CD4-positive, CD25-positive, alpha-beta regulatory T cell (primary cell): ENCODE measurements at places on chromosomes 6 and 20. TPM values are rescaled to one million over a fixed set of nuclear protein-coding genes. Genes with fewer than 3 reads are reported as not detected.

DNA sequence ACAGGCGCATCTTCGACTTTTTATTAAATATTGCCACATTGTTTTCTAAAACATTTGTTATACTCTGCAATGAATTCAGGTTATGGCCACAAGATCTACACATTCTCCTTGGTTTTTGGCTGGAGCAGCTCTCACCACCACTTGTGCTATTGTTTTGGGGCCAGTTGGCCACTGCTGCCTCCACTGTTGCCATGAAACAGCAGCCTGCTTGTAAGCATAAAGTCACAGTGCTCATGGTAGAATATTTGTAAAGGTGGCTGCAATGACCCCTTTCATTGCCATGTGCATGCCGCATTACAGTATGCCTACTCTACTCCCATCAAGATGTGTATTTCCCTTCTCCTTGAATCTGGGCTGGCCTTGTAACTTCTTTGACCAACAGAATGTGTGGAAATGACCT is 141.4 kb downstream of the SCML4 start:
- no peak overlapping the region for H3K27ac ChIP-seq
- peaks cover under 1% of the 10 kb centered on the region for H3K27me3 ChIP-seq
- H3K4me3 ChIP-seq: no peak overlapping the region
- no peaks in the 10 kb centered on the region for H3K36me3 ChIP-seq

- no peaks in the 10 kb centered on the region for H3K4me1 ChIP-seq
- no peak overlapping the region for H3K4me3 ChIP-seq
- no peak overlapping the region for H3K27ac ChIP-seq
- DNase-seq: no peak
- no peaks in the 10 kb centered on the region for H3K36me3 ChIP-seq
Measured at GRCh38 chr20:17871886-17872285, 96.7 kb downstream of the SNX5 start.

DNA sequence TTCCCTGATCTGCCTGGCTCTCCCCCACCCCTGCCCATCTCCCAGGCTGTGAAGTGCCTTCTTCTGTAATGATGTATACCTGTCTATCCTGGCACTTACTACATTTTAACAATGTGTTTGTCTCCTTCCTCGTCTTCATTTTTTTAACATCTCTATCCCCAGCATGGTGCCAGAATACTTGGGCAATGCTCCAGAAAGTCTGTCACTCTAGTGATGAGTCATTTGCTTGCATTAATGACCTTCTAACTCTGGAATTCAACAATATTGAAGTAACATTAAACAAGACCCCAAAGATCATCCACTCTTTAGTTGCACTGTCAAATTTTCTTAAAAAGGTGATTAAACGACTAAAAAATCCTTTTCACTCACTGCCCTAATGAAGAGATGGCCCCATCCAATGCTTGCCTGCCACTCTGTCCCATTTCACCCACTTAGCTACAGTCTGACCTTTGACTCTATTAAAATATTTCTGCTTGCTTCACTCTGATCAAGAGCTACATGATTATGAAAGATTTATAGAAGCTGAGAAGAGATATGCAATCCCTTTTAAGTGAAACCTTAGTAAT is 7.7 kb upstream of the KLHL31 start:
- H3K4me1 ChIP-seq: no peaks in the 10 kb centered on the region
- no peak overlapping the region for H3K27ac ChIP-seq
- no peak overlapping the region for H3K4me3 ChIP-seq
- no peak for DNase-seq
- no peaks in the 10 kb centered on the region for H3K36me3 ChIP-seq

- no peak for DNase-seq
- H3K27ac ChIP-seq: no peak overlapping the region
- no peaks in the 10 kb centered on the region for H3K36me3 ChIP-seq
Measured at GRCh38 chr6:22530506-22530905, 38.9 kb upstream of the HDGFL1 start.

DNA sequence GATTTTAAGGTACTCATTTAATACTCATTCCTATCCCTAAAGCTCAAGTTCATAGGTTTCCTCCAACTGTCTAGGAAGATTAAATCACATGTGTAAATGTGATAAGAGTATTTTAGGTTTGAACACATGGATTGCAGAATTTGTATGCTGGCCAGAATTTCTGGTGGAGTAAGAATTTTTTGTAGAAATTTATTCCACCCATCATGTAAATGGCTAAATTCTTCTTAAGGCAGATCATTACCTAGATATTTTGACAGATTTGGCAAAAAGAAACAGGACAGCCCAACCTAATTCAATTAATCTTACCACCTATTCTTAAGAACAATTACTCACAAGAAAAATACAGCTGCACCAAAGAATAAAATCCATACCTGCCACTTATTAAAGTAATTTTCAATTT is 261.6 kb downstream of the GRIK2 start:
- H3K27me3 ChIP-seq: no peaks in the 10 kb centered on the region
- no peaks in the 10 kb centered on the region for H3K36me3 ChIP-seq
- no peak overlapping the region for H3K27ac ChIP-seq
- H3K4me1 ChIP-seq: no peaks in the 10 kb centered on the region
- no peak overlapping the region for H3K4me3 ChIP-seq

DNA sequence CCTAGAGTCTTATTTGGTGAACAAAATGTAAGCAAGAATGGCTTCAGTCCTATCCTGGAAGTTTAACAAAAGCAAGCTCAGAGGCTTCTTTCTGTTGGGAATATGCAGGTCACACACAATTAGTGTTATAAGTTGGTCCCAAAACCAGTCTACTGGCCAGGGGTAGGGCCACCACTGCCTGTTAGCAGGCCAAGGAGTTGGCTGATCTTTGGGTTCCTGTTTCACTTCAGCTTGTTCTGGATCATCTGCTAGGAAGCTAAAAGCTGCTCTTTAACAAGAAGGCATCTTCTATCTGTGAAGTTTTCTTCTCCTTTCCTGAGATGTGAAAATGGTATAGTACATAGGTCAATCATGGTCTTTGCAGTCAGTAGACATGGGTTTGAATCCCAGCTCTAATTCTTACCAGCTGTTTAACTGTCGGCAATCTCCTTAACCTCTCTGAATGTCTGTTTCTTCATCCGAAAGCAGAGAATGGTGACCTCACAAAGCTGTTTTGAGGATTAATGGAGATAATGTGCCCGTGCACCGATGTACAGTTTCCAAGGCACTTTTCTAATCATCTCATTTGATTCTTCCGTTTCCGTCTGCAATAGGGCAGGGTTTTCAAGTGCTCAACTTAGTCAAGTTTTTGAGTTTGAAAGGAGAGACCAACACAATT is 271.2 kb upstream of the TAB2 start:
- no peak overlapping the region for H3K27ac ChIP-seq
- no peaks in the 10 kb centered on the region for H3K36me3 ChIP-seq
- no peak for DNase-seq

GRCh38 chr20:13443690-13444089 is 195.0 kb downstream of the TASP1 start:
- DNase-seq: no peak
- H3K27ac ChIP-seq: no peak overlapping the region
- no peak overlapping the region for H3K4me3 ChIP-seq
- no peaks in the 10 kb centered on the region for H3K4me1 ChIP-seq
- H3K27me3 ChIP-seq: no peaks in the 10 kb centered on the region

DNA sequence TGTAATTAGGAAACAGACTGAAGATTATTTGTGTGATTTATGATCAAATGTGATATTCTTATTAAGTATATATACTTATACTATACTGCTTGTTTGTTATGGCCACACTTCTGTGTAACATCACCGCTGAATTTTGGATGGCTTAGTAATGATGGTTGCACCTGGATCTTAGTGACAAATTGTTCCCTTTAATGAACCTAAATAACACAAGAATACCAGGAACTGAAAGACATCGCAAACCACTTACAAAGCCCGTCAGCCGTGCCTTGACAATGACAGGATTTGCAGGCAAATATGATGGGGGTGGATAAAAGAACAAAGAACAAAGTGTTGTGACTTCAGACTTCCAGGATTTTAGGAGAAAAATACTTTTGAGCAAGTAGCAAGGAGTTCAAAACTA is 67.1 kb downstream of the LAMP5 start:
- no peaks in the 10 kb centered on the region for H3K36me3 ChIP-seq
- H3K27ac ChIP-seq: no peak overlapping the region
- peaks cover 1% of the 10 kb centered on the region for H3K27me3 ChIP-seq
- H3K4me3 ChIP-seq: no peak overlapping the region

- no peak for DNase-seq
- no peak overlapping the region for H3K4me3 ChIP-seq
- no peak overlapping the region for H3K27ac ChIP-seq
Measured at GRCh38 chr20:47036091-47036870, 141.6 kb downstream of the EYA2 start.

GRCh38 chr20:49568278-49569151 is 578 bp upstream of the PTGIS start:
- H3K27me3 ChIP-seq: peaks cover 13% of the 10 kb centered on the region
- no peak overlapping the region for H3K27ac ChIP-seq
- H3K4me1 ChIP-seq: peaks cover 5% of the 10 kb centered on the region
- H3K36me3 ChIP-seq: no peaks in the 10 kb centered on the region
- no peak overlapping the region for H3K4me3 ChIP-seq

DNA sequence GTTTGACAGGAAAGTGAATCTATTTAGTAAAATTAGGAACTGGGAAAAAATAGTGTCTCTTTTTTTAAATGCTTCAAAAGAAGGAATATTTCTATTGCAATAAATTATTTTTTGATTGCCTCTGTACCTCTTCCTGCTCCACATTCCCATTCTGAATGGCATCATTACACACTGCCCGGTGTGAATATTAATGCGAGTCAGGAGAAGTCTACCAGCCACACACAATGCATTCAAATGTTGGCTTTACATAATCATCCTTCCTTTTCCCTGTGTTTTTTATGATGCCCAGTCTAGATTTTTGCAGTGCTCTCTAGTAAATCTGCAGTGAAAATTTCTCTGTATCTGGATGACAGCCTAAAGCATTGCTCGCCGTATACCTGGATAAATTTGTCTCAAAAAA is 118.9 kb downstream of the SAMD5 start:
- no peaks in the 10 kb centered on the region for H3K27me3 ChIP-seq
- DNase-seq: no peak
- no peaks in the 10 kb centered on the region for H3K4me1 ChIP-seq
- H3K27ac ChIP-seq: no peak overlapping the region

DNA sequence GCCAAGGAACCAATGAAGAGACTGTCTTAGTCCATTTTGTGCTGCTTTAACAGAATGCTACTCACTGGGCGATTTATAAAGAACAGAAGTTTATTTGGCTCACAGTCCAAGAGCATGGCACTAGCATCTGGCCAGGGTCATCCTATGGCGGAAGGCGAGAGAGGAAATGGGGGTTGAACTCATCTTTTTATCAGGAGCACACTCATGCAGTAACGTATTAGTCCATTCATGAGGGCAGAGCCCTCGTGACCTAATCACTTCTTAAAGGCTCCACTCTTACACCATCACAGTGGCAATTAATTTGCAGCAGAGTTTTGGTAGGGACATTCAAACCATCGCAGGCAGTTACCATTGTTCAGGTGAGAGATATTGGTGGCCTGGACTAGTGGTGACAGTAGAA is 8.5 kb downstream of the ARFGEF2 start:
- no peaks in the 10 kb centered on the region for H3K27me3 ChIP-seq
- no peak overlapping the region for H3K27ac ChIP-seq
- no peak for DNase-seq
- H3K4me3 ChIP-seq: no peak overlapping the region
- H3K36me3 ChIP-seq: no peaks in the 10 kb centered on the region

- H3K4me1 ChIP-seq: no peaks in the 10 kb centered on the region
- H3K27me3 ChIP-seq: no peaks in the 10 kb centered on the region
- DNase-seq: no peak
- no peak overlapping the region for H3K4me3 ChIP-seq
Measured at GRCh38 chr20:35108921-35109320, 16.3 kb upstream of the TRPC4AP start.

DNA sequence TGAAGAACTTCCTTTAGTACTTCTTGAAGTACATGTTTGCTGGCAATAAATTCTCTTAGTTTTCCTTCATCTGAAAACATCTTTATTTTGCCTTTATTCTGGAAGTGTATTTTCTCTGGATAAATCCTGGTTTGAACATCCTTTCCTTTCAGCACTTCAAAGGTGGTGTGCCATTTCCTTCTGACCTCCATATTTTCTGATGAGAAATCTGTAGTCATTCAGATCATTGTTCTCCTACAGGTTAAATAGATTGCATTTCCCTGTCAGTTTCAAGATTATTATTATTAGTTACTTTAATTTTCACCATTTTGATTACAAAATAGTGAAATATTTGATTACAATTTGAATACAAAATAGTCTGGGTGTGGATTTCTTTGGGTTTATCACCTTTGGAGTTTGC is 134.5 kb downstream of the CDH26 start:
- DNase-seq: no peak
- H3K36me3 ChIP-seq: no peaks in the 10 kb centered on the region
- no peak overlapping the region for H3K4me3 ChIP-seq
- peaks cover 5% of the 10 kb centered on the region for H3K27me3 ChIP-seq
- H3K27ac ChIP-seq: no peak overlapping the region
- no peaks in the 10 kb centered on the region for H3K4me1 ChIP-seq

DNA sequence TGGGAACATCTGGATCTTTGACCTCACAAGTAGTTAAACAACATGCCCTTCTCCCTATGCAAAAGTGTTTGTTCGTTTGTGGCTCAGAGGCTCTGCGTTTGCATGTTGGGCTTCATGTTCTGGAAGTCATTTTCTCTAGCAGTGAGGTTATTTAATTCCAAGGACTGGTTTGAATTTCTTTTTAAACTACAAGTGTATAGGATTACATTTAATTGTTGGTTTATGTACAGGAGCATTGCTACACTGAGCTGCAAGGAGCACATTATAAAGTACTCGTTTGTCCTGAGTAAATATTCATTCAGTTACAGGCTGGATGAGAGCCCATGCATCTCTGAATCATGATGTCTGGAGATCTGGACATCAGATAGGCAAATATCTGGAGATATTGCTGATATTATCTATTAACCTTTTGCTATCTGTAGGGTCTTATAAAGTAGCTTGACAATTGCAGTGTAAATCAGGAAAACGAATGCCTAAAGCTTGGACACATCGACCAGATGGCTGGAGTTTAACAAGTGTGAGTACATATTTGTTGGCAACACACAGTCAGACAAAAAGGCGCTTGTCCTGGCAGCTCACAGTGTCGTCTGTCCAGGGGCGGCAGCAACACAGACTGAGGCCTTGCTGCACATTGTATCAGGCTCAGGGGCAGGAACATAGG is 84.6 kb downstream of the PDE7B start:
- H3K36me3 ChIP-seq: no peaks in the 10 kb centered on the region
- no peak for DNase-seq
- no peaks in the 10 kb centered on the region for H3K4me1 ChIP-seq
- H3K27ac ChIP-seq: no peak overlapping the region

Gene SAMD5
- total RNA-seq: not detected

Gene BPIFB1
- not detected for total RNA-seq

Gene SLC35A1
- 12.0 TPM for total RNA-seq

Gene LHFPL5
- total RNA-seq: not detected

Gene SLC32A1
- total RNA-seq: not detected

Gene SLC17A1
- not detected for total RNA-seq

Gene ELOVL4
- not detected for total RNA-seq

Gene PBOV1
- total RNA-seq: not detected
